ENCODE measurements at places on chromosomes 1 and 21. TPM values are rescaled to one million over a fixed set of nuclear protein-coding genes. Genes with fewer than 3 reads are reported as not detected.

- peak; percentile 79 for DNase-seq
Measured at GRCh38 chr1:220999872-221000863, 120.9 kb downstream of the HLX start.

Gene DMRTA2
- 0.04 TPM for total RNA-seq

- no peak for DNase-seq
Measured at GRCh38 chr1:192162376-192162775, 4.1 kb downstream of the RGS18 start.

DNA sequence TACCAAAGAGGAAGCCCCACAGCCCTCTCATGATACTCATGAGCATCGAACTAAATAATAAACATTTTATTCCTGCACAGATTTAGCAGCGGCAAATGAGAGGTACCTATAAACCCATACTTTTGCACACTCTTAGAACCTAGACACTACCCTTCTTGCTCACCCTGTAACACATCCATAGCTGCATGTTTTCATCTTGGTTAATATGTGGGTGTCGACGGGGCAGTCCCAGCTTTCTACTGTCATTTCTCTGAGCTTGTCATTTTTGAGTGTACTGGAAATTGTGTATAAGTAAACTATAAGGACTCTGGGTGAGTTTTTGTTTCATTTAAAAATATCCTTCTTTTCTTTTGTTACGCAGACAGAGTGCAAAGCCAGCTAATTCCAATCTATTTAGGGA, 25.5 kb downstream of the OVGP1 start:
- no peak for DNase-seq

Gene MIA3
- 49.0 TPM for total RNA-seq

Gene FAM72D
- 0.71 TPM for total RNA-seq

- DNase-seq: peak; percentile 5
Measured at GRCh38 chr1:244409701-244410100, 42.0 kb downstream of the ADSS2 start.

Gene HEYL
- 19.5 TPM for total RNA-seq

DNA sequence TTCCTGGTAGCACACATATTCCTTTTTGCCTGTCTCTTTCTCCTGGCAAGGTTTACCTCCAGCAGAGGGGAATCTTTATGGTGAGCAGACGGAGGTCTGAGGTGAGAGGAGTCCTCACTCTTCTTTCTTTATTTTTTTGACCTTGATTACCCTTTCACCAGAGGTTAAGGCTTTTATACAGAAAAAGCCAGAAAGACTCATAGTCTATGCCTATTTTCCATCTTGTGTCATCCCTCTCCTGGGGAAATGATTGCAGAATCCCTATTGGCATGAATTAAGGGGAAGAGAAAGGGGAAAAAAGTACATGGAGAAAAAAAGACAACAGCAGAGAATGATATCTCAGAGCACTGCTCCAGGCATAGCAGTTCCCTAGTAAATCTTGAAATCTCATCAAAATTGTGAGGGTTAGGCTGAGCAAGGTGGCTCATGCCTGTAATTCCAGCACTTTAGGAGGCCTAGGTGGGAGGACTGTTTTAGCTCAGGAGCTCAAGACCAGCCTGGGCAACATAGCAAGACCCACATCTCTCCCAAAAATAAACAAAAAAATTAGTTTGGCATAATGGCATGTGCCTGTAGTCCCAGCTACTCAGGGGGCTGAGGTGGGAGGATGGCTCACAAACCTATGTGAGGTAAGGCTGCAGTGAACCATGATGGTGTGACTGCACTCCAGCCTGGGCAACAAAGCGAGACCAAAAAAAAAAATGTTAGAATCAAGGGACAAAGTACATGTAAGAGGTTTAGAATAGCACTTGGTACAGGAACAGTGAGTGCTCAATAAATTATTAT, 1.2 kb upstream of the XPR1 start:
- peak; percentile 18 for DNase-seq

Gene SLAMF1
- total RNA-seq: 0.04 TPM

DNA sequence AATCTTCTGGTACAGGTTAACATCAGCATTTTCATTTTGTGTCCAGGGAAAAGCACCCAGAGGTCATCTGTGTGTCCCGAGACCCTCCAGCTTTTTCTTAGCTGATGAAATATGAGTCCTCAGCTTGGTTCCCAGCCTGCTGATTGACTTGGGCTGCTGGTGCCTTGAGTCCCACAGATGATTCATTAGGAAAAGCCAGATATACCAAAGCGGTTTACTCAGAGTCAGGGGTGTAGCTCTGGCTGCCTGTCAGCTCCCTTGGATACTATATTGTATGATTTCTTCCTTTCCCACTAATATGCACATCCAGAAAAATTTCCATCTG, 43.7 kb upstream of the MAB21L3 start:
- DNase-seq: peak; percentile 86
